ENCODE measurements at places on chromosomes 6 and 20. TPM values are rescaled to one million over a fixed set of nuclear protein-coding genes. Genes with fewer than 3 reads are reported as not detected.
A peak's percentile ranks its signal among the peaks of the same experiment; 100 is the strongest.

DNA sequence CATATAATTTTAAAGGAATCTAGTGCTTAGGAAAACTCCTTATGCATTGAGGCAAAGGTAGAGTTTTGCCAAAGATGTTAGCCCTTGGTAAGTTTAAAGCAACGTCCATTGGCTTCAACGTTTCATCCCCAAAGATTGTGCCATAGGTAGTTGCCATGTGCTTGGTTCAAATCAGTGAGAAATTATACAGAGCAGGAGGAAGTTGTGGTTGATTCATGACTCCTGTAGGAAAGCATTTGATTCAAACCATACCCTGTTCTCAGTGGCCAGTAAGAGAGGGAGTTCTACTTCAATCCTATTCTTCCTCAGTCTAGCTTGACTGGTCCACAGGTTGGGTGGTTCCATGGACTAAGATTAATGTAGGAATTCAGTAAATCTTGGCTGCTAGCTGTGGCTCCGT, 535.6 kb downstream of the QKI start:
- no peaks in the 10 kb centered on the region for H3K27me3 ChIP-seq
- DNase-seq: no peak
- H3K27ac ChIP-seq: no peak overlapping the region
- no peaks in the 10 kb centered on the region for H3K36me3 ChIP-seq

DNA sequence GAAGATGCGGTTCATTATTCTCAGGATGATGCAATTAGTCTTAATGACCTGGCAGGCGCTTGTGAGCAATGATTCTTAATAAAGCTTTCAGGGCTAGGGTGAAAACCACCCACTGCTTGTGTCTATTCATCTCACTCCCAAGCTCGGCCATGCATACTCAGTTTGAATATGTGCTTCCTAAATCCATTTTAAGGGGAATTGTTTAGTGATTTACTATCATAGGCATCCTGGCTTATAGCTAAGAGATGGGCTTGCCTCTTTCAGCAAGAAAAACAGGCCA, 141.1 kb upstream of the SLC24A3 start:
- no peak for DNase-seq
- H3K4me3 ChIP-seq: no peak overlapping the region
- no peaks in the 10 kb centered on the region for H3K36me3 ChIP-seq

DNA sequence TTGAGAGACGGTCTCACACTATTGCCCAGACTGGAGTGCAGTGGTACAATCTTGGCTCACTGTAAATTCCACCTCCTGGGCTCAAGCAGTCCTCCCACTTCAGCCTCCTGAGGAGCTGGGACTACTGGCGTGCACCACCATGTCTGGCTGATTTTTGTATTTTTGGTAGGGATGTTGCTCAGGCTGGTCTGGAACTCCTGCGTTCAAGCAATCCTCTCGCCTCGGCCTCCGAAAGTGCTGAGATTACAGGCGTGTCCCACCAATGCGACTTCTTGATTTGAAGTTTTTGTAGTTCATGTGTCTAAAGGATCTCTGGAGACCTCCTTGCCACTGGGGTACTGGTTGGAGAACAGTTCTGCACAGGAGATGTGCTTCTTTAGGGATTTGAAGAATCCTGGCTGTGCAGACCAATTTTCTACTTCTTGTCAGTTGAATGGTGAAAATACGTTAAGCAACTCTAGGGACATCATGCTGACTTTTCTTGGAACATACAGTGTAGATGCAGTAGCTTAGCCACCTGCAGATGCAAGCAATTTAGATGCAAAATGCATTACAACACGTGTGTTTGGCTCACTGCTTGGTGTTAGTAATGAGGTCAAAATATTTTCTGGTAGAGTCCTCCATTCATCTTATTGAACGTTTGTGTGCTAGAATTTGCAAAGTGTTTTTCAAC, 28.2 kb downstream of the SYTL3 start:
- H3K27ac ChIP-seq: no peak overlapping the region
- H3K4me1 ChIP-seq: peaks cover 2% of the 10 kb centered on the region
- H3K27me3 ChIP-seq: no peaks in the 10 kb centered on the region
- no peaks in the 10 kb centered on the region for H3K36me3 ChIP-seq
- no peak for DNase-seq
- no peak overlapping the region for H3K4me3 ChIP-seq

DNA sequence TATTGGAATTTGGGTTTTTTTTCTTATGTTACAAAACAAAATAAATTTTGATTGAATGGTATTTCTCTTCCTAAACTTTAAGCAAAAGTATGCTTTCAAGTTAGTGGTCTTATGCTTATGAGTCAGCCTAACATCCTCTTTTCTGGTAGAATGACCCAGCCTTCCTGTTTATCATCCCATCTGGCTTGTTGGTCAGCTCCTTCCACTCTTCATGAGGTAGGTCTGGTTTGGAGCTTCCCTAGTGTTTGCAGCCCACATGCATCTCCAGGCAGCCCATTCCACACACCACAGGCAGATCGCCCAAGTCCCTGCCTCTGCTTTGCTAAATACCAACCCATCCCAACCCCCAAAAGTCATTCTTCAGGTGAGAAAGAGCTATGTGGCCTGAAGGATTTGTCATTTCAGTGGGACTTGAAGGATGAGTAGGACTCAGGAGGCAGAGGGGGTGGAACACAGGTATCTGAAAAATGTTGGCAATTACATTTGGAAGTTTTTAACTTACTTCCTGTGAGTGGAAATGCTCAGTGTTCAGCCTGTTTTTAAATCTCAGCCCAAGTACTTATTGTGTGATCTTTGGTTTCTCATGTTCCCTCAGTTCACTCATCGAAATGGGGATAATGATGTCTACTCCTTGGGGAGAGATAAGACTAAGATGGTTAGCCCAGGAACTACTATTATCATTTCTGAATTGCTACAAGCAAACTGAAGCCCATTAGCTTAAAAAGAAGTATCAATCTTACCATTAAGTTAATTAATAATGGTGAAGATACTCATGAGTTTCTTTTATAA, 294.0 kb downstream of the ADGB start:
- H3K27me3 ChIP-seq: no peaks in the 10 kb centered on the region
- no peaks in the 10 kb centered on the region for H3K4me1 ChIP-seq
- no peaks in the 10 kb centered on the region for H3K36me3 ChIP-seq
- no peak overlapping the region for H3K4me3 ChIP-seq
- DNase-seq: no peak

GRCh38 chr6:25963426-25964123, 973 bp downstream of the TRIM38 start:
- peaks cover 67% of the 10 kb centered on the region for H3K4me1 ChIP-seq
- H3K27ac ChIP-seq: peak overlapping the region; percentile 93
- H3K36me3 ChIP-seq: peaks cover 24% of the 10 kb centered on the region
- no peak for DNase-seq
- H3K27me3 ChIP-seq: no peaks in the 10 kb centered on the region

DNA sequence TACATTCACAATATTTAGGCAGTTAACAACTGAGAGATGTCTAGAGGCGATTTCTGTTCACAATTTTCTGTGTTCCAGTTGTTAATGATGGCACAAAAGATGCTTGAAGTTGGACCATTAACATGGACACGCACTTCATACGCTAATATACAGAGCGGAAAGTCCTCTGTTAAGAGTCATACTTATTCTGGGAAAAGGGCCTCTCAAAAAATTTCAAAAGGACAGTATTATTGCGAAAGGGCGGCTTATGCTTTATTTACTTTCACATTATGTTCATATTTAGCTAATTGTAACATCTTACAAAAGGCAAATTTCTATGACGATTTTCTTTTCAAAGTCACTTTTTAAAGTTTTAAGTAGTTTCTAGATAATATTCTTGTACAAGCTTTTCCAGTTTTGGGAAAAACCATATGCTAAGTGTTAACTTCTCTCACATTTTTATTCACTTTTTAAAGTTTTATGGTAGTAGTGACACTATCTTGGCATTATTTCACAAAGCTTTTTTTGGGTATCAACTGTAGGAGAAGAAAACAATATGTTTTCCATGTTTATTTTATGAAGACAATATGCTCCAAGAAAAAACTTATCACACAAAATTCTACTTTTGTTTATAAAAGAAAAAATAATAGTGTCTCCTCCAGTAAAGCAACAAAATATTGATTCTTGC, 62.3 kb downstream of the MAP7 start:
- H3K4me3 ChIP-seq: no peak overlapping the region
- no peaks in the 10 kb centered on the region for H3K27me3 ChIP-seq
- H3K36me3 ChIP-seq: no peaks in the 10 kb centered on the region

- H3K27ac ChIP-seq: no peak overlapping the region
- H3K36me3 ChIP-seq: peaks cover 83% of the 10 kb centered on the region
- no peak overlapping the region for H3K4me3 ChIP-seq
- no peaks in the 10 kb centered on the region for H3K27me3 ChIP-seq
- no peaks in the 10 kb centered on the region for H3K4me1 ChIP-seq
Observed at GRCh38 chr20:3275966-3276679, 37.1 kb upstream of the SLC4A11 start.

- no peak overlapping the region for H3K4me3 ChIP-seq
- no peak overlapping the region for H3K27ac ChIP-seq
- peaks cover 89% of the 10 kb centered on the region for H3K36me3 ChIP-seq
- H3K27me3 ChIP-seq: no peaks in the 10 kb centered on the region
- no peak for DNase-seq
- no peaks in the 10 kb centered on the region for H3K4me1 ChIP-seq
Observed at GRCh38 chr6:161091972-161092701, 100.6 kb downstream of the MAP3K4 start.

DNA sequence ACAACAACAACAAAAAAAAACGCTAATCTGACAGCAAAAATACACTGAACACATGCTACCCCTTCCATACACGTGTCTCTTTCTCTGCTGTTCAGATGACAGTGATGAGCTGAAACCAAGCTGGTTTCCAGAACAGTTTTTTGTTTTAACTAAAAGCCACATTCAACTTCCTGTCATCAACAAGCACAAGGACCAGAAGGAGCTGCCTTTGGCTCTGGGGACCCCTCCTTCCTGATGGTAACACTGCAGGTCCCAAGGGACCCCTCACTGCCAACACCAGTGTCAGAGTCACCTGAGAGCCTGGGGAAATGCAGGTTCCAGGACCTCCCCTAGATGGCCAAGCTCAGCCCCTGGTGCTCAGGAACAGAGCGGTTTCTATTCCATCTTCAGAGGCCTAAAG, 6.0 kb downstream of the CST7 start:
- peaks cover 5% of the 10 kb centered on the region for H3K27me3 ChIP-seq
- DNase-seq: no peak
- H3K4me1 ChIP-seq: no peaks in the 10 kb centered on the region
- H3K4me3 ChIP-seq: no peak overlapping the region
- H3K36me3 ChIP-seq: peaks cover 35% of the 10 kb centered on the region

GRCh38 chr6:46284475-46284874, 113.7 kb upstream of the ENPP5 start:
- no peak overlapping the region for H3K4me3 ChIP-seq
- DNase-seq: no peak
- no peaks in the 10 kb centered on the region for H3K36me3 ChIP-seq
- H3K4me1 ChIP-seq: no peaks in the 10 kb centered on the region
- no peak overlapping the region for H3K27ac ChIP-seq

DNA sequence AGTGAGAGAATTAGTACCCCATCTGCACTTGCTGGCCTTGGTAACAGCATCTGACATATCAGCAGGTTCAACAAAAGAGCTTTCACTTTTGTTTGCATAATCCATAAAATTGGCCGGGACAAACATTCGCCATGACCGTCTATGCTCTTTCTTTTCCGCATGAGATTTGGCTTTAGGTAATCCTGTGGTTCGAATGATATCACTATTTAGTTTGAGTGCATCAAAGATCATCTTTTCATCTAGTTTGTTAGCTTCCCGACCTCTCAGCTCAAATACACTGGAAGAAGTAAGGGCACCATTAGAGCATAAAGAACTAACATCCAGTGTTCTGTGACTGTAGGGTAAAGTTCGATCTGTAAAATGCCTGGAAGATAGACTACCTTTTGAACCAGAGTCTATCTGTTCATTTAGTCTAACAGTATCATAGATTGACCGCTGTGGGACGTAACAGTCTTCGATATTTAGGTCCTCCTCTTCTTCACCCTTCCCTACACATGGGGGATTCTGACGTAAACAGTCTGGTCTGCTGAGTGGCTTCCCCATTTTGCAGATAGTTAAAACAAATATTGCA, 101.6 kb downstream of the DST start:
- no peaks in the 10 kb centered on the region for H3K27me3 ChIP-seq
- DNase-seq: no peak
- peaks cover 3% of the 10 kb centered on the region for H3K36me3 ChIP-seq
- peaks cover 59% of the 10 kb centered on the region for H3K4me1 ChIP-seq

DNA sequence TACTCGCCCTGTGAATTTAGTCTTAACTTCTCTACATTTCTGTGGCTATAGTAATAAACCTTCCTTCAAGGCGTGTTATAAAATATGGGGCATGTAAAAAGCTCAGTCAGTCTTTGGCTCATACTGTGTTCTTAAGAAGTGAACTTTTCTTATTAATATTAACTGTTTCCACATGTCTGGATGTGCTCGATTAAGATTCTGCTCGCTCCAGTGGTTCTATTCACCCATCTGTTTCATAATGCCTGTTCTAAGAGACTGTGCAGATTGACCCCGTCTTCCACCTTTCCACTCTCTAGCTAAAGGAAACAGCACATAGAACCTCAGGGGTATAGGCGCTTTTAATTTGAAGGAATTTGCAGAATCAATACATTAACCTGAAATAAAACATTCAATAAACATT, 99.9 kb downstream of the L3MBTL3 start:
- no peaks in the 10 kb centered on the region for H3K36me3 ChIP-seq
- no peaks in the 10 kb centered on the region for H3K4me1 ChIP-seq
- H3K27ac ChIP-seq: no peak overlapping the region

DNA sequence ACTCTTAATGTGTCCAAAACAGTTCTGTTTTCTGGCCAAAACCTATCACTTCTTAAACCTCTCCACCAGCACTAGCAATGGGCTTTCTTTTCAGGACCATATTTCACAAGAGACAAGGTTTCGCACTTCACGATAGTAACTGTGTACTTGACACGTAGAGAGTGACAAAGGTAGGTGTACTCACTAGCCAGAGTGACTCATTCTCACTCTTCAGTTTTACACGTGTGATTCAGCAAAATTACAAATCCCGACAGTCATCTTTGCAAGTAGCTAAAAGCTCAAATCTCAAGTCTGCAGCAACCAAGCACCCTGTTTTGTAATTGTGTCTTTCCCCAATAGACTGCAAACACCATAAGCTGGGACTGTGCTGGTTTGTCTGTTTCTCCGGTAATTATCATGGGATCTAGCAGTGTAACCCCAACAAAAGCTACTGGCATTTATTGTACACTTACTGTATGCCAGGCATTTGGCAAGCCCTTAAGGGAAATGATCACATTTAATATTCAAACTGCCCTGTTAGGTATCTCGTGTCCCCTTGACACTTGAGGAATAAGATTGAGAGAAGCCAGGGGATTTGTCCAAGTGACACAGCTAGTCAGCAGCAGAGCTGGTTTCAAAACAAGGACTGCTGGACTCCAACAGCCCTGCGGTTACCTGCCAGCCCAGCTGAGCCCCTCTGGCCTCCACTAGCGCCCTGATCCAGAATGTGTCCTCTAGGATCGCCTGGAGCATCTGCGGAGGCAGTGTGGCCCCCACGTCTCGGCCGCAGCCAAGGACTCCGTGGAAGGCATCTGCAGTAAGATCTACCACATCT, 9.9 kb downstream of the PCIF1 start:
- H3K4me1 ChIP-seq: peaks cover 31% of the 10 kb centered on the region
- DNase-seq: no peak
- H3K27me3 ChIP-seq: no peaks in the 10 kb centered on the region

- H3K27me3 ChIP-seq: no peaks in the 10 kb centered on the region
- DNase-seq: no peak
- H3K36me3 ChIP-seq: peaks cover 6% of the 10 kb centered on the region
- no peaks in the 10 kb centered on the region for H3K4me1 ChIP-seq
- H3K4me3 ChIP-seq: no peak overlapping the region
Observed at GRCh38 chr20:3130051-3130600, 29.5 kb downstream of the FASTKD5 start.

Gene MICAL1
- total RNA-seq: 22.0 TPM

Gene XKR7
- not detected for total RNA-seq

Gene PBOV1
- total RNA-seq: not detected

Gene MEI4
- total RNA-seq: not detected

Gene LPA
- total RNA-seq: not detected
